ENCODE measurements at places on chromosomes 11 and 22. TPM values are rescaled to one million over a fixed set of nuclear protein-coding genes. Genes with fewer than 3 reads are reported as not detected.

DNA sequence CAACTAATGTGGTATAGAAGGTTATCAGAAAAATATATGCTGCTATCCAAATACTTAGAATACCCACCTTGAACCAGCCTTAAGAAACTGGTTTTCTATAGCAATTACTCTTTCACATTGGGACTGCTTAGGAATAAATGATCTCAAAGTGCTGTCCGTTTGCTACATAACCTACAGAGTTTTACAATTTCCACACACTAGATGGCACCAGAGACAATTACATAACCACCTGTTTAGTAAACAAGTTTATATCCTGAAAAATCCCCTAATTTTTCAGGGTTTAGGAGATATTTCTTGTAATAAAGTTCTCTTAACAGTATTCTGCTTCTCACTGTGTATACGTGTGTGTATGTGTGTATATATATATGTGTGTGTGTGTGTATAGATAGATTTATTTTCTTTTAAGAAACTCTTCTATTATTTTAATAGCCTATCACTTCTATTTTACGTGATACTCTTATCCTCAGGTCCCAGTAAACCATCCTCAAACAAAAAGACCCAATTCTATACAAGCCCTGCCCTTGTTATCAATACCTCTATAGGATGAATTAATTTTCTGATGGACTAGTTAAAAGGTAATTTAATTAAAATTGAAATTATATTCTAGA is 6.7 kb upstream of the OR5I1 start:
- H3K36me3 ChIP-seq: no peaks in the 10 kb centered on the region
- H3K4me1 ChIP-seq: no peaks in the 10 kb centered on the region
- no peak overlapping the region for H3K27ac ChIP-seq
- H3K27me3 ChIP-seq: no peaks in the 10 kb centered on the region
- no peak overlapping the region for H3K4me3 ChIP-seq
- DNase-seq: no peak

GRCh38 chr11:106176817-106177216 is 99.4 kb downstream of the AASDHPPT start:
- H3K36me3 ChIP-seq: no peaks in the 10 kb centered on the region
- H3K27me3 ChIP-seq: no peaks in the 10 kb centered on the region
- H3K4me1 ChIP-seq: no peaks in the 10 kb centered on the region
- no peak for DNase-seq
- no peak overlapping the region for H3K4me3 ChIP-seq
- H3K27ac ChIP-seq: no peak overlapping the region

DNA sequence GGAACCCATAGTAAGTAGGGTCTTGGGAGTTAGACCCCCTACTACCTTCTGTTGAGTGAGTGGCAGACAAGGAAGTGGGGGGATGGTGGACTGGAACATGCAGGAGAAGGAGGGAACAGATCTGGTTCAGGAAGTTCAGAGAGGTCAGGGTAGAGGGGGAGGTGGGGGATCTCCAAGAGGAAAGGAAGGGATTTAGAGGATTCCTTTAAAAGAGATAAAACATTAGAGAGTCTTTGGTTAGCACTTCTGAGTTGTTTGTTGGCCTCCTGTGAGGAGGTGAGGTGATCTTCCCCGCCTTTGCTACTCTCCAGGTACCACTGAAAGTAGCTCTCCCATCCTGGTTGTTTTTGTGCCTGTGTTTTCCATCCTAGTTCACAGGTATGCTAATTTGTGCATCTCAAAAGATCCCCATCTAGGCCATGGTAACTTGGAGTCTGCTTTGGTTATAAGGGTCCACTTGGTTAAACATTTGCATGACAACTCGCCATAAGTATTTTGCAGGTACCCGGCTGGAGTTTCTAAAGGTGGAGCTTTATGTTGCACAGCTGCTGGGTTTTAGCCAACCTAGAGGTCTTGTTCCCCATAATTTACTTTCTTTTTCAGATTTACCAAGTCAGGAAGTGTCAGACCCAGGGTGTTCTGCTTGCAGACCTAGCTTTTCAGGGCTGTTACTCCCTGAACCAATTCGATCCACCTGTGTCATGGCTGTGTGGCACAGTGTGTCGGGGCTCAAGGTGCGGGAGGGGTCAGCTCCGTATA is 79.3 kb upstream of the SORL1 start:
- H3K36me3 ChIP-seq: no peaks in the 10 kb centered on the region
- no peak overlapping the region for H3K27ac ChIP-seq
- H3K4me1 ChIP-seq: no peaks in the 10 kb centered on the region

Gene BCL2L13
- polyA plus RNA-seq: 34.2 TPM

Gene RCN1
- 45.6 TPM for polyA plus RNA-seq

Gene CRACR2B
- 72.3 TPM for polyA plus RNA-seq

DNA sequence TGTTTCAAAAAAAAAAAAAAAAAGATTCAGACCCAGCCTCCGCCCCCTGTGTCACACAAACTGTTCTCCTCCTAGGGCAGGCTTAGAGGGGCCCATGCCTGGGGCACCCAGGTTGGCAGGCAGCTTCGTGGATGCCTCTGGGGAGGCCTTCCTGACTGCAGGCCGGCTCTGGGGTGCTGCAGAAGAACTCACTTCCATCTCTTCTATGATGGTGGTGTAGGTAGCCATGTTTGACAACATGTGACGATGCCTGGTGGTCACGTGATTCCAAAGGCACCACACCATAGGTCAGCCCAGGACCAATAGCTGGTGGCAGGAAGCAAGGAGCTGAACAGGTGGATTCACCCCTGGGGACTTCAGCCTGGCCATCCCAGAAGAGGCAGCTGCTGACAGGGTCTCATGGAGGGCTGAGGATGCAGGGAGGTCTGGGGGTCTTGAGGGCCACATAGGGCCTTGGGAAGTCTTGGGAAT is 24.1 kb upstream of the CELSR1 start:
- H3K36me3 ChIP-seq: no peaks in the 10 kb centered on the region
- peaks cover 17% of the 10 kb centered on the region for H3K4me1 ChIP-seq
- H3K27me3 ChIP-seq: no peaks in the 10 kb centered on the region
- DNase-seq: no peak
- H3K27ac ChIP-seq: no peak overlapping the region

Gene TRIM34
- 1.9 TPM for polyA plus RNA-seq

- no peaks in the 10 kb centered on the region for H3K36me3 ChIP-seq
- H3K4me3 ChIP-seq: no peak overlapping the region
- peaks cover 44% of the 10 kb centered on the region for H3K27me3 ChIP-seq
- no peak overlapping the region for H3K27ac ChIP-seq
- no peak for DNase-seq
Measured at GRCh38 chr11:1131033-1131911, 26.5 kb upstream of the MUC5AC start.

Gene RNF169
- 2.3 TPM for polyA plus RNA-seq

Gene ALG8
- polyA plus RNA-seq: 21.1 TPM

Gene OR52A1
- polyA plus RNA-seq: not detected

Gene GAL3ST3
- polyA plus RNA-seq: 0.07 TPM

DNA sequence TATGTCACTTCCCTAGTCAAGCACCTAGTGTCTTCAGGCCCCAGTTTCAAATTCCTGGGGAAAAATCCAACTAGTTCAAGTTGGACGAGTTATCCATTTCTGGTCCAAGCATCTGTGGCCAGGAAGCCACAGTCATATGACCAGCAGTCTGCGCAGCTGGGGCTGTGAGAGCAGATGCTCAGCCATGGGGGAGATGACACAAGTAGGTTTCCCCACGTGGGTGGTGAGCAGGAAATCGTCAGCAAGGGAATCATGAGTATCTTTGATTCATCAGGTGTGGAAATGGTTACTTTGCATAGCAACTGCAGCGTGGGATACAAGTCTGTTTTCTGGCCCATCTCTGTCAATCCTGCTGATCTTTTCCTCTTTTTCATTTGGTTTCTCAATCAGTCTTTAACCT is 185.3 kb downstream of the C11orf91 start:
- DNase-seq: no peak
- H3K27me3 ChIP-seq: peaks cover 8% of the 10 kb centered on the region
- H3K4me1 ChIP-seq: no peaks in the 10 kb centered on the region
- no peak overlapping the region for H3K4me3 ChIP-seq
- H3K36me3 ChIP-seq: no peaks in the 10 kb centered on the region

DNA sequence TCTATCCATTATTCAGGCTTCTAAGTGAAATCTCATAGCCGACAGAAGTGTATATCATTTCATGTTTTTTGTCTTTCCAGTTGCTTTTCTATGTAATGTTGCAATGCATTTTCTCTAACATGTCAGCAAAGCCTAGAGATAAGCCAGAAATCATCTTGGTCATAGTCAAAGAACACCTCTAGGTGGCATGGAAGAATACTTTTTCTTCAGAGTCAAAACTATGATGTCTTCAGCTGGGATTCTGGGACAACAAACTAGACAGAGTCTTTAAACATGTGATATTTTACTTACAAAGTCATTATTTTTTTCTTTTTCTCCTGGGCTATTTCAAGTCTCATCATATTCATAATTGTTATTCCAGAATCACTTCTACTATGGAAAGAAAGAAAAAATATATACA is 4.4 kb downstream of the GAS2 start:
- H3K27ac ChIP-seq: no peak overlapping the region
- no peaks in the 10 kb centered on the region for H3K4me1 ChIP-seq
- H3K36me3 ChIP-seq: no peaks in the 10 kb centered on the region
- no peak for DNase-seq
- no peaks in the 10 kb centered on the region for H3K27me3 ChIP-seq

DNA sequence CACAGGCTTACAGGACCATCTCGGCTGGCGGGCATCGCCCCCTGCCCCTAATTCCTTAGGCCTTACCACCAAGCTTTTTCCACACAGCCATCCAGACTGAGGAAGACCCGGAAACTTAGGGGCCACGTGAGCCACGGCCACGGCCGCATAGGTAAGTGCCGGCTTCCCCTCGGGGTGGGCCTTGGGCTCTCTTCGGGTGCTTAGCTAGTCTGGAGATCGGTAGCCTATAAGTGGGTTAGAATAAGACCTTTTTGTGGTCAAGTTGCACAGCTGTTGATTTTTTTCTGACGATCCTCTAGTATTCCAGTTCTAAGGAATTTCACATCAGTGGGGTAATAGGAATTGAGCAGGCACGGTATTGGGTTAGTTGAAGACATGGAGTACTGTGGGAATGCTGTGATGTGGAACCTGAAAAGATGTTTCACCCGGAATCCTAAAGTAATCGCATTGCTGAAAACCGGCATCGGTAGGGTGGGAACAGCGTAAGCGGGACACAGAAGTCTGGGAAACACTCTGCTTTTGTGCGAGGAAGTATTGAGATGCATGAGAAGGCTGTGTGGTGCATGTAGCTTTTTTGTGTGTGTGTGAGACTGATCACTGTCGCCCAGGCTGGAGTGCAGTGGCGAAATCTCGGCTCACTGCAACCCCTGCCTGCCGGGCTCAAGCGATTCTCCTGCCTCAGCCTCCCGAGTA is 669 bp downstream of the RPL27A start:
- DNase-seq: no peak
- peaks cover 26% of the 10 kb centered on the region for H3K36me3 ChIP-seq
- peak overlapping the region; percentile 97 for H3K27ac ChIP-seq
- H3K27me3 ChIP-seq: no peaks in the 10 kb centered on the region
- peak overlapping the region; percentile 95 for H3K4me3 ChIP-seq

- no peak overlapping the region for H3K4me3 ChIP-seq
- no peak for DNase-seq
- no peaks in the 10 kb centered on the region for H3K4me1 ChIP-seq
- H3K27me3 ChIP-seq: no peaks in the 10 kb centered on the region
Measured at GRCh38 chr11:56782167-56782847, 33.8 kb upstream of the OR9G4 start.

DNA sequence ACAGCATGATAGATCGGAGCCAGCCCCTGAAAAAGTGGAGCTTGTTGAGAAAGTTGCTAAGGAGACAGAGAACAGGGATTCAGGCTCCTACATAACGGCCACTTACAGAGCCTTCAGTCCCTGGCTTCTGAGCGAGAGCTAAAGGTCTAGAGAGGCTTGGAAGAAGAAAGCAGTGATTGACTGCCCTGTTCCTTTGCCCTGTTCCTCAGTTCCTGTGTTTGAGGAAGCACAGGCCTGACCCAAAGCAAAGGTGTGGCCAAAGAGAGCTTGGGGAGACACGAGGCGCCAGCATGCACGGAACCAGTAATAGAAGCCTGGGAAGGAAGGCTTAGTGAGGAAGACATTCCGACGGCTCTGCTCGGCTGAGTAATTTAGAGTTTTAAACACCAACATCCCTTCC is 74.1 kb upstream of the CSNK2A3 start:
- peak overlapping the region; percentile 5 for H3K27ac ChIP-seq
- H3K4me3 ChIP-seq: no peak overlapping the region

Gene RFPL2
- 0.03 TPM for polyA plus RNA-seq
